Effector CD4-positive, alpha-beta T cell (primary cell): ENCODE measurements at places on chromosomes 16 and 17.
A peak's percentile ranks its signal among the peaks of the same experiment; 100 is the strongest.

DNA sequence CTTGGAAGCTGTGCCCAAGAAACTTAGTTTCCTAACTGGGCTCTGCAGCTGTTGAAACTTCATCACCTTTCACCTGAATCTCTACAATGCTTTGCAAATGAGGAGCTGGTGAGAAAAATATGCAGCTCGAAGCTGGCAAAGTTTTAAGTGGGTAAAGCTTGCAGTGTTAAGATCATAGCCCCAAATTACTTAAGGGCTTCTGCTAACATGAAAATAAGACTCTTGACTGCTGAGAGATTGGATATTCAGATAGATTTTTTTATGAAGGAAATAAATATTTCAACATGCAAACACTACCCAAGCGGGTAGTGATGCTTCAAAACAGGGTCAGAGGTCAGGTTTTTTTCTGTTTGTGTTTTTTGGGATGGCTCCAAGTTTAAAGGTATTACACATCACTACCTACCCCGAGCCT is 278.7 kb downstream of the FTO start:
- no peak for DNase-seq

GRCh38 chr16:84600343-84601229 is 17.3 kb downstream of the COTL1 start:
- DNase-seq = peak; percentile 39

- DNase-seq = no peak
These were observed 20.9 kb downstream of the GNAO1 start for GRCh38 chr16:56212144-56212543.

GRCh38 chr17:67364847-67365737 is 1.3 kb downstream of the PSMD12 start:
- DNase-seq = no peak

DNA sequence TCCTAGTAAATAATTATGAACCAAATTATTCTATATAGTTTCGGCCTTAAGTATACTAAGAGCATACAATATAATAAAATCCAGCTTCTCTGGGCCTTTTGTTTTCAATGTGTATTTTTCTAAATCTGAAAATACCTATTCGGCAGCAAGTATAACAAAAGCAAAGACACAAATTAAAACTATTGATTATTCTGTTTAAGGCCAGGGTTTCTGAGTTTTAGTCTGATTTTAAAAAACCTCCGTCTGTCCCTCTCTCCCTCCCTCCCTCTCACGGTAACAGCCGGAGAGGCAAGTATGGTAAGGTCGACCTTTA is 1.5 kb downstream of the TOB1 start:
- no peak for DNase-seq

DNA sequence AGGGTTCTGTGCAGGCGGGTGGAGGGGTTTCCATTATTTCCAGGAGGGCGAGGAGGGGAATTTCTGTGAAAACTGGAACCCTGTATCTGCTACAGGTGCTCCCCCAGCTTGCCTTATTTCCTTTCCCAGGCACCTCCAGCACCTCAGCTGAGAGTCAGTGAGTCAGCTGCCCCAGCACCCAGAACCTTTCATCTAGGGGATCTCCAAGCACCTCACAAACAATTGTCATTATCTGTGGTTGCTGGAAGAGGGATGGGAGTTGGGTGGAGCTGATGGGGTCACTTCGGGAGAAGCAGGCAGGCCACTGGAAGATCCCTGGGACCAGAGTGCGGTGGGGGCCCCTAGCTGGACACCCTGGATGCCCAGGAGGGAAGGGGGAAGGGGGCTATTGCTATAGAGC is 10.0 kb upstream of the CLUH start:
- DNase-seq = no peak

GRCh38 chr17:57750109-57750871 is 5.2 kb upstream of the CCDC182 start:
- no peak for DNase-seq

GRCh38 chr17:28738680-28739384 is 5.0 kb upstream of the TRAF4 start:
- peak; percentile 25 for DNase-seq

- no peak for DNase-seq
These were observed 25.7 kb downstream of the CALB2 start for GRCh38 chr16:71384073-71384724.

DNA sequence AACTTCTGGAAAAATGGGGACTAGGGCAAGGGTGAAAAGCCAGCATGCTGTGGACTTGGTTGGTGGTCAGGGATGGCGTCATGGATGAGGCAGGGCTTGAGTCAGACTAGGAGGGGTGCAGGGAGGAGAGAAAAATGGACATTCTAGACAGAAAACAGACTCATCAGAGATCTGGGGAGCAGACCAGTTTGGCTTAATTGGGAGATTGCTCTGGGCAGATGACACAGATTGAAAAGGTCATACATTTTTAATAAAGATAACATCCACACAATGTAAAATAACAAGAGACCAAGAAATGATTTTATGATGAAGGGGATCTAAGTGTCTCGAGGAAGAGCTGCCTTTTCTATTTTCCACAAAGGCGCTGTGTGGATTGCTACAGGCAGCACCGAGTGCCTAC is 326.3 kb downstream of the XYLT1 start:
- DNase-seq = no peak

DNA sequence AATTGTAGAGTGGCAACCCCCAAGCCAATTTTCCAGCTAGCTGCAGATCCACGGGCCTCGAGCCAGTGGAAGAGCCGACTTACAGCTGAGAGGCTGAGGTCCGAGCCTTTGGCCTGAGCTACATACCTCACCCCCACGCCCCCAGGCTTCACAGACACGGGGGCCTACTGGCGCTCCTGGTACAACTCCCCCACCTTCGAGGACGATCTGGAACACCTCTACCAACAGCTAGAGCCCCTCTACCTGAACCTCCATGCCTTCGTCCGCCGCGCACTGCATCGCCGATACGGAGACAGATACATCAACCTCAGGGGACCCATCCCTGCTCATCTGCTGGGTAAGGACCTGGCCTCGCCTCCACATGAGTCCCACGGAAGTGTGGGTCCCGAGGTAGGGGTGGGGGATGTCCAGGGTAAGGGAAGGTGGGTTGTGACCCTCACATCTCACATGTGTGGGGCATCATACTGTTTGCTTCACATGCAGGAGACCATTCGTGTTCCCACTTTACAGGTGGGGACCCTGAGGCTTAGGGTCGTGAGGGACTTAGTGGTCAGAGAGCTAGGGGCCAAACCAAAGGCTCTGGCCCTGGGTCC is 3.4 kb downstream of the ACE start:
- DNase-seq = no peak

DNA sequence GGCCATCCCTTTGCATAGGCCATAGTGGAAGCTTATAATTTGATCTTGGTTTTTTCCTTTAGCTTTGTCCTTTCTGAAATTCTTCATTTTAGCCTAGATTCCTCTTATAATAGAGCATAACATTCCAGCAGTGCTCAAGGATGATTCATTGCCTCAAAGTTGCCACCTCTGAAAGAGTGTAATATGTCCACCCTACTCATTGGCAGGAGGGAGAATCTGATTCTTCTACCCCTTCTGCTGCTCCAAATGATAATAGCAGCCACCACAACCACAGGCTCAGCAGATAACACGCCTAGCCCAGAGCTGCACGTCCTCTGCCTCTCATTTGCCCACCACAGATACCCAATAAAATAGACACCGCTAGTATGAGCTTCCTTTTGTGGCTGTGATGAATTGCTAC is 337.4 kb upstream of the HSBP1 start:
- no peak for DNase-seq

GRCh38 chr16:60792437-60792836 is 1243.8 kb downstream of the CDH8 start:
- no peak for DNase-seq

- no peak for DNase-seq
These were observed 50.7 kb upstream of the TAC4 start for GRCh38 chr17:49898366-49899190.

DNA sequence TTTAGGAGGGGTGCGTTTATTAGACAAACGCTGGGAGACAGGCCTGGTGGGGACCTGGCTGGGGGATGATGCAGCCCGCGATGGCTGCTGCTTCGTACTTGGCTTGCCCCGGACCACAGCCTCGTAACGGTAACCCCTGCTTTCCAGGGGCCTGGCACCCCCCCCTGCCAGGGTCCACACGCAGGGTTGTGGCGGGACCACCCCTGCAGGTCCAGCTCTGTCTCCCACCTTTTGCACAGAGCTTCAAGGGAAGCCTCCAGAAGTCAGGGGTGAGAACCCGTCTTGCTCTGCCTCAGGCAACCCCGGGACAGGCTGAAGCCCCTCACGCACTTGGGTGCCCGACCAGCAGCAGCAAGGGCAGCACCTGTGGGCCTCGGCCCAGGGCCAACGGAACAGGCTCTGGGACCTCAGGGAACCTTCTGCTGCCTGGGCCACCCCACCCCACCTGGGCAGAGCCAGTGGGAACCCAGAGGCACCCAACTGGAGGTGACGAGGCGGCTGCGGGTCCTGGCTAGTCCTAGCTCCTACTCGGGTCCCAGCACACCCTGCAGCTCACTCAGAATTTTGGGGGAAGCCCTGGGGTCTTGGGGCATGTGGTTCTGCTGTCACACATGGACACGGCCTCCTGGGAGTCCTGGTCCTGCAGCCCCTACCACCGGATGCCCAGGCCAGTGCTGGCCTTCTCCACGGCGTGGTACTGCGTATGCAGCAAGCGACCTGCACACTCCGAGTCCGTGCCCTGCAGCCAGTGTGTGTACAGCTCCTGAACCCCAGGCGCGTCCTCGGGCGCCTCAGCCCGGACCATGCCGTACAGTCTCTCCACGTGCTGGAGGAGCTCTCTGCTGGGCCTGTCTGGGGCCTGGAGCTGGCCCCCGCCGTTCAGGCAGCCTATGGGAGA is 3.1 kb downstream of the HAGHL start:
- no peak for DNase-seq

DNA sequence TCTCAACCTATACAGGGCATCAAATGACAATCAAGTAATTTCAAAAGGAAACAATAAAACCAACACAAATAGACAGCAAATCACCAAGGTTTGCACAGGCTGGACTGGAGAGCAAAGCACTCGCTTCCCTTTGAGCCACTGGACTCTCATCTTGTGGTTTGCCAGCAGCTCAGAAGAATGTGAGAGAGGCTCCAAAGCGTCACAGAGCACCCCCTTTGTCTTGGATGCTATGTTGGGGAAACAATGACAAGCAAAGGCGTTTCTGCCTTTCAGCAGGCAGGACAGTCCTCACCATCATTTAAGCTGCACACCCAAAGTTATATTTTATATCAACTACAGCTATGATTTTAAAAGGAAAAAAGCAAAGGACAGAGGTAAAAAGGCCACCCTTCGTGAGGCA is 13.2 kb downstream of the SLC6A4 start:
- no peak for DNase-seq

DNA sequence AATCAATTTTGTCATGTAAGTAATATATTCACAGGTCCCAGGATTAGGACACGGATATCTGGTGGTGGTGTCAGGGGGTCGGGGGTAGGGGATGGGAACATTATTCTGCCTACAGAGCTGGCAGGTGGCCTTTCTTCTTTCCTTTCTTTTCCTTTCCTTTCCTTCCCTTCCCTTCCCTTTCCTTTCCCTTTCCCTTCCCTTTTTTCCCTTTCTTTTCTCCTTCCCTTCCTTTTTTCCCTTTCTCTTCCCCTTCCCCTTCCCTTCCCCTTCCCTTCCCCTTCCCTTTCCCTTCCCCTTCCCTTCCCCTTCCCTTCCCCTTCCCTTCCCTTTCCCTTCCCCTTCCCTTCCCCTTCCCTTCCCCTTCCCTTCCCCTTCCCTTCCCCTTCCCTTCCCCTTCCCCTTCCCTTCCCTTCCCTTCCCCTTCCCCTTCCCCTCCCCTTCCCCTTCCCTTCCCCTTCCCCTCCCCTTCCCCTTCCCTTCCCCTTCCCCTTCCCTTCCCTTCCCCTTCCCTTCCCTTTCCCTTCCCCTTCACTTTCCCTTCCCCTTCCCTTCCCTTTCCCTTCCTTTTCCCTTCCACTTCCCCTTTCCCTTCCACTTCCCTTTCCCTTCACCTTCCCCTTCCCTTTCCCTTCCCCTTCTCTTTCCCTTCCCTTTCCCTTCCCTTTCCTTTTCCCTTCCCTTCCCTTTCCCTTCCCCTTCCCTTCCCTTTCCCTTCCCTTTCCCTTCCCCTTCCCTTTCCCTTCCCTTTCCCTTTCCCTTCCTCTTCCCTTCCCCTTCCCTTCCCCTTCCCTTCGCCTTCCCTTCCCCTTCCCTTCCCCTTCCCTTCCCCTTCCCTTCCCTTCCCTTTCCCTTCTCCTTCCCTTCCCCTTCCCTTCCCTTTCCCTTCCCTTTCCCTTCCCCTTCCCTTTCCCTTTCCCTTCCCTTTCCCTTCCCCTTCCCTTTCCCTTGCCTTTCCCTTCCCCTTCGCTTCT is 145.9 kb downstream of the PRKCB start:
- no peak for DNase-seq

DNA sequence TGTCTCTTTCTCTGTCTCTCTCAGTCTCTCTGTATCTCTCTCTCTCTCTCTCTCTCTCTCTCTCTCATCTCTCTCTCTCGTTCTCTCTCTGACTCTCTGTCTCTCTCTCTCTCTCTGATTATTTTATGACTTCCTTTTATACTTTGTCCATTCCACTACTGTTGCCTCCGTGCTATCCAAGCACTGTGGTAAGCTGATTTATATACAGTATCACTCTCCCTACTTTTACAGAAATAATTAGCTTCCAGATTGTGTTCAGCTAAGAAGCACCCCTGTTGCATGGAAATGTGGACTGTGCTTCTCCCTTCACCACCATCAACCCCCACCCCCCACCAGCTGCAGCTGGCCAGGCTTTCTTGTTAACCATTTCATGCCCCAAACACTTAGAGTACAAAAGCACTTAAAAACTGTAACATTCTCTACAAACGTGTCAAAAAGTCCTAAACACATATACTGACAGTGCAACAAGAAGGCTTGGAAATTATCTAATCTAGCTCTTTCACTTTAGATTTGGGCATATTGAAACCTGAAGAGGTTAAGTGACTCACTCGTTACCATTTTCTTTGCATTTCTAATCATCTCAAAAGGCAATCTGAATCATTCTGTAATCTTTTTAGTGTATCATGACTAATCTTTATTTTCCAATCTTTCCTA is 11.6 kb upstream of the TMEM100 start:
- DNase-seq = no peak

DNA sequence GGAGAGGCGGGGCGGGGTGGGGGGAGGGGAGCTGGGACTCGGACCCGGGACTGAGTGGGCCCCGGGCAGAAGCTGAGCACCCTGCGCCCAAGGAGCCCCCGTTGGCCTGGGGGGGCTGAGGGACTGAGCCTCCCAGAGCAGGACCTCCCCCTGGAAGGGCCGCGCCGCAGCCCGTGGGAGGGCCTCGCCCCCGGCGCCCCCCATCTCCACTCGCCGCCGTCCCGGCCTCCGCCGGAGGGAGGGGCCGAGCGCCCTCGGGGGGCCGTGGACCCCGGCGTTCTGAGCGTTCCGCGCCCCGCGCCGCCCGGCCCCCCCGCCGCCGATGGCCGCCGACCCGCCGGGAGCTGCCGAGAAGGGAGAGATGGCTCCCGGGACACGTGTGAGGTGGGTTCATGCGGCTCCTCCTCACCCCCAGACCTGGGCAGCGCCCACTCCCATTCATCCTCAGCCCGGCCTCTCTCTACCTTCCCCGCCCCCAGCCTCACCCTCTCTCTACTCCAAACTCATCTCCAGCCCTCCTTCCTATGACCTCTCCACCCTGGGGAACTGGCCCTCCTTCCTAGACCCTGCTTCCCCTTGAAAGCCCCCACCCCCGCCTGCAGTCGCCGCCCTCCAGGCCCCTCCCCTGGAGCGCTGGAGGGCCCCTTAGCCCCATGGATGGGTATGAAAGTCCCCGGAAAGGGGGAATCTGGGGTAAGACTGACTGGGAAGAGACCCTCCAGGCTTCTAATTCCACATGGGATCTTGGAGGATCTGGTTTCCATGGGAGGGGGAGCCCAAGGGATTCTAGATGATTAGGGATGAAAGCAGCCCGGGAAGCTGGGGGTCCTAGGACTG is 922 bp downstream of the FBXL19 start:
- no peak for DNase-seq

- DNase-seq = no peak
These were observed 20.3 kb downstream of the CLUH start for GRCh38 chr17:2691069-2691871.

- no peak for DNase-seq
These were observed 83.2 kb upstream of the CLEC18A start for GRCh38 chr16:69867784-69868560.
